ENCODE measurements at places on chromosomes 5 and 9.

DNA sequence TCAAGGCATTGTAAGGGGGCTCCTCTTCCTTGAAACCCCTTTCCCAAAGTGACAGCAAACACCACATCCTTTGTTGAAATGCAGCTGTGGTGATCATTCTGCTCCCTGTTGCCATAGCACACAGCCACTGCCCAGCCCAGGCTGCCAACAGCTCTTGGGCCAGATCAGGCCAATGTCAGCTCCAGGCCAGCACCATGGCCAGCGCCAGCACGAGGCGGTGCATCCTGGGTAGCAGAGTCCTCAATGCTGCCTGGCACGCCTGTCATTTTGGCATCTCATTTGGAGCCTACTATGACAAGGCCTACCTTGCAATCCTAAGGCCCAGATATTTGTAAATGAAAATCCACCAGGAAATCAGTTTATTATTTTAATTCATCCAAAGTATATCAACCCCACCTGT lies 390.6 kb downstream of the DNAH5 start:
- no peak for DNase-seq

GRCh38 chr5:108769352-108769751 lies 21.7 kb downstream of the FER start:
- no peak for DNase-seq

DNA sequence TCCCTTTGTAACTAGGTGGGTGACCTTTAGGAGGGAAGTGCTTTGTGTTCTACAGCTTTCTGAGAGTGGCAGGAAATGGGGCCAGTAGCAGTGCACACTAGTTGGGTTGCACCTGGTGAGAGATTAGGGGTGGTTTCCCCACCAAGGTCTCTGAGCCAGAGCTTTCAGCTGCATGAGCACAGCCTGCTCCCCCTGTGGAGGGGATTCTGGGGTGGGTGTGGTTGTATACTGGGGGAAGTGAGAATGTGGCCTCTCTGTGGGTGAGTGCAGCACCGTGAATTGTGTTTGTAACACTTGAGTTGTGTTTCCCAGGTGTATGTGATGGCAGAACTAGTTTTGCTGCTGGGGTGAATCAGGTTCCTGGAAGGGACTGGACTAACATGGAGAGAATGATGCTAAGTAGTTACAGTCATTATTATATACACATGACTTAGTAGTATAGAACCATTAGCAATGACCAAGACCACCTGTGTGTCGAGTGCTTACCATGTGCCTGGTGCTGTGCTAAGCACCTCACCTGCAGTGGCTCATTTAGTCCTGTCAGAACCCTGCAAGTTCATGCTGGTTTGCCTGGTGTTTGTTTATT lies 11.8 kb upstream of the CXXC5 start:
- DNase-seq: no peak

GRCh38 chr5:96922499-96923244 lies 13.2 kb upstream of the LNPEP start:
- no peak for DNase-seq
